ENCODE measurements at places on chromosomes 5 and 9.

DNA sequence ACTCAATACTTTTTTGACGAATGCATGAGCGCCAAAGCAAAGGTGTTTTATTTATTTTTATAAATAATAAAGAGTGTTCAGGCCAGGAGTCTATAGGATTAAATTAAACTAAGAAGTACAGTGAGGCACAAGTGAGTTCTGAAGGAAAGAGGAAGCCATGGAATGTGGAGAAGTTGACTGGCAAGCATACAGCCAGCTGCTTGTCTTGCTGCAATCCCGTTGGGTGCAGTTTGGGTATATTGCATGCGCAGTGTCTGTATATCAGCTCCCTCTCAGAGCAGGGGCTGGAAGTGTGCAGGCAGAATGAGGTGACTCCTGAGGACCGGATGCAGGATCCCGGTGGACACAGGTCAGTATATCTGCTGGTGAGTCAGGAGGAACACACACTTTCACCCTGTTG, 315.6 kb downstream of the ZSWIM6 start:
- DNase-seq, result no peak

GRCh38 chr9:133737071-133737773, 930 bp downstream of the SARDH start:
- no peak for DNase-seq

DNA sequence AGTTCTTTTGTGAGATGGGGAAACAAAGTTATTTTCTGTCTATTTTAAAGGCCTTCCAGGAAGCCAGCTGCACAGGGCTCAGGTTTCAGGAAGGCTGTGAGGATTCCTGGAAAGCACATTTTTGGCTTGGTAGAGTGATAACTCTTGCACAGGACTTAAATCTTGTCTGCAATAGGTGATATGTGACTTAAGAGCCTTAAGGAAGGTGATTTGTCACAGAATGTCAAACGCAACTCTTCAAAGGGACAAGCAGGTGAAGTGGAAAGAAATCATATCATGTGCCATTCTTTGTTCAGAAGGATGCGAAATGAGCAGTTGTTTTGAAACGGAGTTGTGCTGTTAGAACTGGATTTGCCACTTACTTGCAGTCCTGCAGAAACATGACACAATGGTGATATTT, 459.3 kb downstream of the MAT2B start:
- no peak for DNase-seq

DNA sequence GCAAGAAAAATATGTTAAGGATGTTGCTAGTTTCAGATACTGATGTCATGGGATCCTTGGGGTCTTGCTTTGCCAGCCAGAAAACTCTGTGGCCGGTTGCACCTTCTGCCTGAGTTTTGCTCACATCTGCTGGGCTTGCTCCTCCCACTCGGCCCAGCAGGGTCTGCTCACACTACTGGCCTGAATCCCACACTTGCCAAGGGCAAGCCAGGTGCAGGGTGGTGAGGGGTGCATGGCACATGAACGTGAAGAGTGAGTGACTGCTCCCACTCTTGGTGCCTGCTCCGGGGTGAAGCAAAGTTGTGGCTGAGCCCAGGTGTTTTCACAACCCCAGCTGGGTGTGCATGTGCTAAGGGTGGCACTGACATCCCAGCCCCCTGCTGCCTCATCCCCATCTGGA, 83.1 kb upstream of the STARD4 start:
- DNase-seq, result no peak

- DNase-seq, result no peak
Observed at GRCh38 chr9:113322671-113323070, 17.4 kb downstream of the WDR31 start.

All from stimulated activated CD8-positive, alpha-beta memory T cell treated with anti-CD3 and anti-CD28 coated beads, Interleukin-4, amount 100 ng/mL, for 4 hours (primary cell).